ENCODE measurements at places on chromosomes 13 and 19. TPM values are rescaled to one million over a fixed set of nuclear protein-coding genes. Genes with fewer than 3 reads are reported as not detected.
A peak's percentile ranks its signal among the peaks of the same experiment; 100 is the strongest.

DNA sequence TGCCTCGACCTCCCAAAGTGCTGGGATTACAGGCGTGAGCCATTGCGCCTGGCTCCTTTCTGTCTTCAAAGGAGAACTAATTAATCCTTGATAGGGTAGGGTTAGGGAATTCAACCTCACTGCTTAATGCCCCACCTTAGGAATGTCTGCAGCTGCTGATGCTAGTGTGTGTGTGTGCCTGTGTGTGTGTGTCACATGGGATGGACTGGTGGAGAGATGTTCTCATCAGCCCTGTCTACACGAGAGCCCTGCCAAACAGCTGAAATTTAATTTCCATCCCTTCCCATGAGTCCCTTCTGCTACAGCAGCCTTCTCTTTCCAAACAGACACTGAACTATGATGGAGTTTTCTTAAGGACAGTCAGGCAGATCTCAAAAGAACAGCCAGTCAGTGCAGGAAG is 46.5 kb upstream of the CLDN10 start:
- H3K27ac ChIP-seq: no peak overlapping the region
- no peaks in the 10 kb centered on the region for H3K27me3 ChIP-seq
- no peak overlapping the region for H3K4me3 ChIP-seq
- H3K36me3 ChIP-seq: no peaks in the 10 kb centered on the region

DNA sequence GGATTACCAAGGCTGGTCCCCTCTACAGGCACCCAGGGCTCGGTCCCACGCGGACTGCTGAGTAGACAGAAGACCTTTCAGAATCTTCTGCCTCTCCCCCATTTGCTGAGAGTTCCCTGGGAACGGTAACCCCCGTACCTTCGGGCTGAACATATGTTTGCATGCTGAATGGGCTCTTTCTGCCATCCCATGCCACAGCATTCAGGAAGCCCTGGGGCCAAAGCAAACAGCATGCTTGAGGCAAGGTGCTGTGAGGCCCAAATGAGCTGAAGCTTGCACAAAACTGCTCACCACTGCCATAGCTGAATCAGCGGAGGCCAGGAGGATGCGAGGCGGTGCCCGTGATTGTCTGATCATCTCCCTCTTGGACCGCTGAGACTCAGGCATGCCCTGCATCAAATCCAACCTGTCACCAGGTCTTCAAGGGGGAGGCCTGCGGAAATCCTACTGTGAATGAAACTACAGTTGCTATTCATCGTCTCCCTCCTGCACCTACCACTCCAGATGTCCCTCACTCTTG is 16.3 kb upstream of the C19orf12 start:
- H3K27ac ChIP-seq: no peak overlapping the region
- H3K4me3 ChIP-seq: no peak overlapping the region
- H3K36me3 ChIP-seq: no peaks in the 10 kb centered on the region
- no peak for DNase-seq
- no peaks in the 10 kb centered on the region for H3K4me1 ChIP-seq

DNA sequence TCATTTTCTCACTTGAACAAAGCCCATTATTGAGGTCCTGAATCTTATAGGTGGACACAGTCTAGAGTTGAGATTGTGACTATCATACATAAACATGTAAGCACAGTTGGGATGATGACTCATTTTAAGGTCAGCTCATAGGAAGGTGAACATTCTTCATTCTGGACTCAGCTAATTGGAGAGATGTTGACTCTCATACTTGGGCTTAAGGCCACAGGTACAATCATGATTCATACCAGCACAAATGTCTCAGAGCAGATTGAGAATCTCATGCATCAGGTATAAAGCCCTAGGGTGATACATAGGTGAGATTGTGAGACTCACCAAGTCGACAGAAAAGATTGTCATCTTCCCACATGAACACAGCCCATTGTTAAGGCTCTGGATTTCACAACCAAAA is 62.3 kb upstream of the ZNF724 start:
- H3K4me1 ChIP-seq: no peaks in the 10 kb centered on the region
- H3K4me3 ChIP-seq: no peak overlapping the region
- no peak overlapping the region for H3K27ac ChIP-seq
- DNase-seq: no peak
- H3K27me3 ChIP-seq: no peaks in the 10 kb centered on the region

GRCh38 chr13:20377720-20378119 is 145.6 kb upstream of the GJB6 start:
- H3K4me3 ChIP-seq: no peak overlapping the region
- no peak overlapping the region for H3K27ac ChIP-seq

- no peak for DNase-seq
- H3K36me3 ChIP-seq: no peaks in the 10 kb centered on the region
- no peak overlapping the region for H3K4me3 ChIP-seq
- no peaks in the 10 kb centered on the region for H3K27me3 ChIP-seq
Observed at GRCh38 chr13:28129911-28130693, 8.2 kb upstream of the PAN3 start.

- no peaks in the 10 kb centered on the region for H3K36me3 ChIP-seq
- DNase-seq: peak; percentile 36
- peak overlapping the region; percentile 56 for H3K27ac ChIP-seq
- peaks cover 5% of the 10 kb centered on the region for H3K4me1 ChIP-seq
- peak overlapping the region; percentile 98 for H3K4me3 ChIP-seq
Observed at GRCh38 chr19:2455851-2456570, 748 bp downstream of the LMNB2 start.

- H3K36me3 ChIP-seq: no peaks in the 10 kb centered on the region
- peaks cover 10% of the 10 kb centered on the region for H3K4me1 ChIP-seq
- no peaks in the 10 kb centered on the region for H3K27me3 ChIP-seq
- H3K27ac ChIP-seq: peak overlapping the region; percentile 98
- H3K4me3 ChIP-seq: peak overlapping the region; percentile 81
Observed at GRCh38 chr19:35744430-35745327, 539 bp downstream of the U2AF1L4 start.

DNA sequence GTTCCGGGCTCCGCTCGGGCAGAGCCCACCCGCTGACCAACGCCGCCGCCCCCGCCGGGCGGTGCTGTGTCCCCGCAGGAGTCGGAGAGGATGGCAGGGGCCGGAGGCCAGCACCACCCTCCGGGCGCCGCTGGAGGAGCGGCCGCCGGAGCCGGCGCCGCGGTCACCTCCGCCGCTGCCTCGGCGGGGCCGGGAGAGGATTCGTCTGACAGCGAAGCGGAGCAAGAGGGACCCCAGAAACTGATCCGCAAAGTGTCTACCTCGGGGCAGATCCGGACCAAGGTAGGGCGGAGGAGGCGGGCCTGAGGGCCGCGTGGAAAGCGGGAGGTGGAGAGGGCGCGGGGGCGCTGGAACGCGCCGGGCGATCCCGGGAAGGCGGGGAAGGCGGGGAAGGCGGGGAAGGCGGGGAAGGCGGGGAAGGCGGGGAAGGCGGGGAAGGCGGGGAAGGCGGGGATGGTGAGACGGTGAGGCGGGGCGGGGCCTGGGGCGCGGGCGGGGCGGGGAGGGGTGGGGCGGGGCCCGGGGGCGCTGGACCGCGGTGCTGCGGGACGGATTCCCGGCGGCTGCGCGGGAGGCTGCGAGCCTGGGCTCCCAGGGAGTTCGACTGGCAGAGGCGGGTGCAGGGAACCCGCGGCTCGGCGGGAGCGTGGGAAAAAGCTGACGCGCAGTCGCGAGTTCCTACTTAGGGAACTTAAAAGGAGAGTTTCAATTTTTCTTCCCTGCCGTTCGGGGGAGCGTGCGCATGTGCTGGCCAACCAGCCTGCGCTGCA is 421 bp downstream of the DGKH start:
- H3K36me3 ChIP-seq: no peaks in the 10 kb centered on the region
- no peaks in the 10 kb centered on the region for H3K27me3 ChIP-seq
- peak; percentile 86 for DNase-seq
- H3K4me3 ChIP-seq: peak overlapping the region; percentile 87
- no peak overlapping the region for H3K27ac ChIP-seq

GRCh38 chr19:13015361-13016223 is 20.3 kb downstream of the NFIX start:
- no peaks in the 10 kb centered on the region for H3K36me3 ChIP-seq
- H3K27me3 ChIP-seq: no peaks in the 10 kb centered on the region
- no peak overlapping the region for H3K27ac ChIP-seq

DNA sequence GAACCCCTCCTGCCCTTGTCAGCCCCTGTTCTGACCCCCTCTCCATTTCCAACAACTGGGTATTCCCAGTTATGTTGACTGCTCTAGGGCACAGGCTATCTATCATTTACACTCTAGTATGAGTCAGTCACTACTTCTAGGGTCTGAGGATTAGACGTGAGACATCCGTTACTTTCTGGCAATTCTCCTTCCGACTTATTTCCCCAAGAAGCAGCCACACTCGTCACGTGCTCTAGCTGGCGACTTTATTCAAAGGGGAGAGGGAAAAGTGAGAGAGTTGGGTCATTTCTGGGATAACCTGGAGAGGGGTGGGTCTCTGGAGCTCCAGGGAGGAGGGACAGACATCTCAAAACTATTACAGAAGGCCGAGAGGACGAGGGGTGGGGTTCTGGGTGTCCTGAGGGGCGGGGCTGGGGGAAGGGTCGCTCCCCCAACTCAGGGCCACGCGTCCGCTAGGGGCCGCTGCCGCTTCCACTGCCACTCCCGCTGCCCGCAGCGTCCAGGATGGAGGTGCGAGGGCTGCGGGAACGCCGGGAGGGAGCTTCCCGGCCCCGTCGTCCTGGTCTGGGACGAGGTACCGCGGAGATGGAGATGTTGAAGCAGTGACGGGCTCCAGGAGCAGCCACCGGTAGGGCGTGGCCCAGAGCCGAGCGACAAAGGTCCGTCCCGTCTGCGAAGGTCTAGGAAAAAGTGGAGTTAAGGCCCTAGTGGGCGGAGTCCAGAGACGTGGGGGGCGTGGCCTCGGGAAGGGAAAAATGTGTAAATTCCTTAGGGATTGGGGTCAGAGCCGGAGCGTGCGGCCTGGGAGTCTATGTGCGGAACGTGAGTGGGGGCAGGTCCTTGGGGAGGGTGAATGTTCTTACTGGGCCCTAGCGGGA is 8.9 kb downstream of the RTBDN start:
- H3K4me1 ChIP-seq: peaks cover 3% of the 10 kb centered on the region
- peak; percentile 55 for DNase-seq
- no peak overlapping the region for H3K27ac ChIP-seq
- no peaks in the 10 kb centered on the region for H3K36me3 ChIP-seq
- no peak overlapping the region for H3K4me3 ChIP-seq

DNA sequence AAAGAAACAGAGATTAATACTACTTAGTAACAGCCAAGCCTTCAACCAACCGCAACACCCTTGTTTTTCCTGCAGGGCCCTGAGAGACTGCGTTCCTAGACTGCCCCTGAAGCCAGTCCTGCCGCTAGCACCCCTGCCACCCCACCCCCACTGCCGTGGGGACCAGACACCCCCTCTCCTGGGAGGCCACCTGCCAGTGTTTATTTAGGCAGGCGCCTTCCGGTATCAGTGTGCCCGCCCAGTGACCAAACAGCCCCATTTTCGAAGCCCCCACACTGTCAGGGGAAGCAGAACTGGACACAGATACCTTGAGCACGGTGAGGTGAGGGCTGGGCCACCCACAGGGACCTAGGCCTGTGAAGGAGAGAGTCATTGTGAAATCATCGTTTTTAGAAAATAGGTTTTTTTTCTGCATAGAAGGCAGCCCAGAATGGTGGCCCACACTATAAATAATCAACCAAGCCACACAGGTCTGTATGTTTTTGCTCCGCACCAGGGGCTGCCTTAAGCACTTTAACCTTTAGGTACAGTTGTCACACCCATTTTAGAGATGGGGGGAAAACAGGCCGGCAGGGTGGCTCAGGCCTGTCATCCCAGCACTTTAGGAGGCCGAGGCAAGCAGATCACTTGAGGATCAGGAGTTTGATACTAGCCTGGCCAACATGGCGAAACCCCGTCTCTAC is 3.5 kb upstream of the TLE5 start:
- peaks cover 5% of the 10 kb centered on the region for H3K4me1 ChIP-seq
- no peaks in the 10 kb centered on the region for H3K27me3 ChIP-seq
- no peaks in the 10 kb centered on the region for H3K36me3 ChIP-seq
- peak; percentile 68 for DNase-seq
- no peak overlapping the region for H3K4me3 ChIP-seq

DNA sequence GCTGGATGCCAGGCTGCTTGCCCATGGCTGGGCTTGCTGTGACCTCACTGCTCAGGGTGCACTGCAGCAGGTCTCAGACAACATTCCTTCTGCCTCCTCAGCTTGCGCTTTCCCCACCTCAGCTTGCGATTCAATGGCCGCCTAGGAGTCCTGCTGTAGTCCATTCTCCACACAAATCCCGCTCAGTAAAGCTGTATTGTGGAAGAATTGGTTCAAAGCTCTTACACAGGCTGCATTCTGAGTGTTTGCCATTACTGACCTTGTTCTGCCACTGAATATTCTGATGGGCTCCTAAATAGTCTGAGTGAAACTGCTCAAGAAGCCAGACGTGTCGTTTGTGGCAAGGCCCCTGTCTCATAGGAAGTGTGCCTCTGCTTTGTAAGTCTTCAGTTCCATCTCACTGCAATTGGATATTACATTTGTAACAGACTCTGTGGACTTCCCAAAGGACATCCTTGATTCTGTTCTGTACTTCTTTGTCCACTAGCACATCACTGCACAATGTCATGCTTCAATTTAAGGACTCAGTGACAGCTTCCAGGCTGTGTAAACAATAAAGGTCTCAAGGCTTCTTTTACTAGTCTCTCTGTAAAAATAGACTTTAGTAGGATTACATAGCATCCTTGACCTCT is 49.8 kb downstream of the KATNAL1 start:
- H3K4me1 ChIP-seq: 0 out of 2 replicates have a peak, but pooled peaks cover 6% of the 10 kb centered on the region
- H3K36me3 ChIP-seq: no peaks in the 10 kb centered on the region
- no peak for DNase-seq
- no peak overlapping the region for H3K27ac ChIP-seq
- H3K27me3 ChIP-seq: no peaks in the 10 kb centered on the region

DNA sequence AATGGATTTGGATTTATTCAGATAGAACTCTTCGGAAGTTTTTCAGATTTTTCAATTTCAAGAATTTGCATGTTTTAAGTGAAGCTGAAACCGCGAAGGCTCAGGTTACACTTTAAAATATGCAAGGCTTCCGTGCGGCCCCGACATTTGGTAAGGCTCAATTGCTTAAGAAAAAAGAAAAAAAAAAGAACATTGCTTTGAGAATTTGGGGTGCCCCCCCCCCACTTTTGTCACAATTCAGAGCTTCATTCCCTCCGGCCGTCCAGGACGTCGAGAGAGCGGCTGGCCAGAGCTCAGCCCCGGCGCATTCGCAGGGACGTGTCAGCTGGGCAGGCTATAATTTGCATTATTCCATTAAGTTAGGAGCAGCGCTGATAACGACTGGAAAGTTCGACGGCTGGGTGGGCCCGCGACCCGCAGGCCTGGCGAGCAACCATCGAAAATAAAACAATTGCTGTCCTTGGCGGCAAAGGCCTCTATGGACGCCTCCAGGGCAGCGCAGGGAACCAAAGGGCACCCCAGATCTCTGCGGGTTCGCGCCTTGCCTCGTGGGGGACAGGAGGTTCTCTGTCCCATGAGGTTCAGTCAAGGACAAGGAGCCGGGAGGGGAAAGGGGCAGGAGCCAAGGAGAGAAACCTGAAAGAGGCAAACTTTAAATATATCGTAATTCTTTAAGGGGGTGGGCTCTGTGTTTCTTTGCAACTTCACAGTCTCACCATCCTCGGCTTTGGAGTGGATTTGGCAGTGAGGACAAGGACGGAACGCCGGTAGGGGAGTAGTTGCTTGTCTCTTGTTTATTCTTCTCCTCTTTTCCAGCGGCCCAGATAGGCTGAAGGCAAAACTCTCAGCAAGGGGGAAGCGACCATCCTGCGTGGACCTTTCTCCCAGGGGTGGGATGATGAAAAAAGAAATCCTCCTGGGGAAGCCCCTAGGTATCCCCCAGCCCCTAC is 7.0 kb downstream of the SOX21 start:
- no peaks in the 10 kb centered on the region for H3K27me3 ChIP-seq
- no peak overlapping the region for H3K27ac ChIP-seq
- H3K4me3 ChIP-seq: no peak overlapping the region
- no peaks in the 10 kb centered on the region for H3K36me3 ChIP-seq
- no peaks in the 10 kb centered on the region for H3K4me1 ChIP-seq

EFNA2 gene
- 18.6 TPM for total RNA-seq

TMC4 gene
- 45.9 TPM for total RNA-seq

PRR20B gene
- total RNA-seq: not detected

TTC9B gene
- not detected for total RNA-seq

PLIN4 gene
- 0.21 TPM for total RNA-seq

OLFM2 gene
- 0.34 TPM for total RNA-seq
